ENCODE measurements at places on chromosomes 3 and 15.

DNA sequence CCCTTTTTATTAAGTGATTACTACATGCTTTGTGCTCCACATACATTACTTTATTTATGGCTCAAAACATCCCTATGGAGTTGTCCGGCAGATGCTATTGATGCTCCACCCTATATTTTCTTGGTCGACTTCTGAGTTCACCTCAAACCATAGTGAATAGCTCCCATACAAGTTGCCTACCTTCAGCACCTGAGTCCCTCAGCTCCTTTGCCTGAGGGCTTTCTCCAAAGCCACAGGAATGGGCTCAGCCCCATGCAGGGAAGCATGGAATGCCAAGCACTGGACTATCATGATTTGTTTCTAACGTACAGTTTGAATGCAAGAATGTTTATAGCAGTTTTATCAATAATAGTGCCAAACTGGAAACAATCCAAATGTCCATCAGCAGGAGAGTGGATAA is 124.8 kb upstream of the TNIK start:
- no peak for ATAC-seq

DNA sequence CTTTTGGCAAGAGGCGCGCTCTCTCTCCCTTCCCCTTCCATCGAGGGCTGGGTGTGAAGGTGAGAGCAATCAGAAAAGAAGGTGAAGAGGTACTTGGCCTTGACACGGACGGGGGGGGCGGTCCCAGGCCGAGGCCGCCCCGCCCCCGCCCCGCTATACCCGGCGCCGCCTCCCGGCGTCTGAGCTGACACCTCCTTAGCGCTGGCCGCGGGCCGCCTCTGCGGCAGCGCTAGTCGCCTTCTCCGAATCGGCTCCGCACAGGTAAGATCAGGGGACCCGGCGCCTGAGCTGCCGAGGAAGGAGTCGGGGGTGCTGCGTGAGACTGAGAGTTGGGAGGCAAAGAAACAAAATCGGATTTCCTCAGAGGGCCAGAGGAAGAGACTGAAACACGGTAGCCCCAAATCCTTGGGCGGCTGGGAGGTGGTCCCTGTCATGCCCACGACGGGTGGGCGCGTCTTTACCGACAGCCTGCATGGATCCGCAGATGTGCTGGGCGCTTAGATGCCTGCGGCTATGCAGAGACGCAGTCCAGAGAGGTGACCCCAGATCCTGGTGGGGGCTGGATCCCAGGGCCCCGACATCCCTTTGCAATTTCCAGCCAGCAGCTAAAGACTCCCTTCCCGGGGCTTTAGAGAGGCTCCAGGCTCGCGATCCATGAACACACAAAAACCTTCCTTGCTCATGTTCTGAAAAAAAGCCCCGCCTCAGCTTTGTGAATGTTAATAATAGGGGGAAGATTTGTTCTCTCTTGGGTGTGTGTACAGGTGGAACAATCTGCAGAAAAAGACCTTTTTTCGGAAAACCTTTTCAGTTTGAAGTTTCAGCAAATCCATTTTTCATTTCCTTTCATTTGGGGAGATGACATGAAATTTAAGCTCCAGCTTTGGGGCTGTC is at the start of gene ENTPD3:
Gene ENTPD3, plus strand, starts transcription at position 184 of the 894 bp plus-strand sequence. CDS start 874 bp downstream, outside the sequence.
- peak; percentile 73 for ATAC-seq

DNA sequence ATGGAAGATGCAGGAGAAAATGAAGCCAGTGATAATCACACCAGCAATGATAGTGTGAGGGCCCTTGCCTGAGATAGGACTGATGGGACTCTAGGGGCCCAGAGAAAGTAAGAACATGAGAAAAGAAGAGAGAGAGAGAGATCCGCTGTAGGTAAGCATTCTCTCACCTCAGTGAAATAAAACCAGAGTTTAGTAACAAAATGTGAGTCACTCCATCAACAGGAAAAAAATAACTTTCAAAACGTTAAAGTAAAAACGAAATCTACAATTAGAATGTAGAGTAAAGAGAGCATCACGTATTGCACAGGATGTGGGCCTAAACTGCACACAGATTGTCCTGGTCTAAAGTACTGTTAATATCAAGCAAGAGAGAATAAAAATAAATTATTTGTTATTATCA is 6.8 kb upstream of the PRSS50 start:
- ATAC-seq = no peak

DNA sequence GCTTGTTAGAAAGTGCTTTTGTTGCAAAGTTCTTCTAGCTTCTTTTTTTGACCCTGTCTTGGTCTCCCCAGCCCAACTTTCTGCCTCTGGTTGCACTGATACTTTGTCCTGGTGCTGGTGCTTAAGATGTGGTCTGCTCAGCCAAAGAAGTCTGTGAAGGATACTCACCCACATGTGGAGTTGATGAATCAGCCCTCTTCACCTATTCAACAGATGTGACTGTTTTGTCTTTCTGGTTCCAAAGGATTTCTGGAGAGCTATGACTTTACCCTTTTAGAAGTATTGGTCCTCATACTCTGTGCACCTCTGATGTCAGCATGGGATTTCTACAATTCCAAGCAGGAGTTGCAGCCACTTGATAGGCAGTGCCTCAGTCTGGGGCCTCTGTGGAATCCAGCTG is 84.1 kb downstream of the PCCB start:
- ATAC-seq = no peak

DNA sequence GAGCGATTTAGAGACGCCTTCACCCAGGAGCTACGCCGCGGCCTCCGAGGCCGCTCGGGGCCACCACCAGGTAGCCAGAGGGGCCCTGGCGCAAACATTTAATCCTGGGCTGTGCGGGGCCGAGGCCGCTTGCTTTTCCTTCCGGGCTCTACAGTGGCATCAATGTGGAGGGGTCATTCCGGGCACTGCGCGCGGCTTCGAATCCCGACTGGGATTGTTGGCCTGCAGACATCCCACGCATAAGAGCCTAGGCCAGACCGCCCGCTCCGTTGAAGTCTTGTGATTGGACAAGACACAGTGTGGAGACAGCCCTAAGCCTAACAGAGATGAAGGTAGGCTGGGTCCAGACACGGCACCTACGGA is 568 bp upstream of the NCBP2 start:
- no peak for ATAC-seq

DNA sequence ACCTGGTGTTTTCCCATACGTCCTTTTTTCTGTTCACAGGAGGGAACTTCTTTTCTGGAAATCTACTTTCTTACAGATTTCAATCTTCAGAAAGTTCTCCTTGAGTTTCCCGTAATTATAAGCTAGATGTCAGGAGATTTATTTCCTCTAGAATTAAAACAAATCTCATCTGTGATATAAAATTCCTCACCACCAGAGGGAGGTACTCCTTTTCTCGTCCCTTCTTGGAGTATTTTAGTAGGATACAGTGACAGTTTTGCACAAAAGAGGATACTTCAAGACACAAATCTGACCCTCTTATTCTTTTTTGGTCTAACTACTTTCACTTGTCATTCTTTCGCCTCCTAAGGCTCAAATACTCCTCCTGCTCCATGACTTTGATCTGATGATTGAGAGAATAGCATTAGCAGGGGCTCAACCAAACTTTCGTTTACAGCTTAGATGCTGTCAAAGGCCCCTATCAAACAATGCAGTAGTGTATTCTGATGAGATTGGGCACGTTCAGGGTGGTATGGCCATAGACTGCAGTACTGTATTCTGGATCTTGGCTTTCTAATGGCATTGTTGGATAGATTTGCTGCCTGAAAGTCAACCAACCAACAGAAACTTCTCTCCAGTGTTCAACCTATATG is 38.0 kb downstream of the TMEM41A start:
- no peak for ATAC-seq

- no peak for ATAC-seq
These were observed 10.2 kb downstream of the TADA3 start for GRCh38 chr3:9781978-9782603.

DNA sequence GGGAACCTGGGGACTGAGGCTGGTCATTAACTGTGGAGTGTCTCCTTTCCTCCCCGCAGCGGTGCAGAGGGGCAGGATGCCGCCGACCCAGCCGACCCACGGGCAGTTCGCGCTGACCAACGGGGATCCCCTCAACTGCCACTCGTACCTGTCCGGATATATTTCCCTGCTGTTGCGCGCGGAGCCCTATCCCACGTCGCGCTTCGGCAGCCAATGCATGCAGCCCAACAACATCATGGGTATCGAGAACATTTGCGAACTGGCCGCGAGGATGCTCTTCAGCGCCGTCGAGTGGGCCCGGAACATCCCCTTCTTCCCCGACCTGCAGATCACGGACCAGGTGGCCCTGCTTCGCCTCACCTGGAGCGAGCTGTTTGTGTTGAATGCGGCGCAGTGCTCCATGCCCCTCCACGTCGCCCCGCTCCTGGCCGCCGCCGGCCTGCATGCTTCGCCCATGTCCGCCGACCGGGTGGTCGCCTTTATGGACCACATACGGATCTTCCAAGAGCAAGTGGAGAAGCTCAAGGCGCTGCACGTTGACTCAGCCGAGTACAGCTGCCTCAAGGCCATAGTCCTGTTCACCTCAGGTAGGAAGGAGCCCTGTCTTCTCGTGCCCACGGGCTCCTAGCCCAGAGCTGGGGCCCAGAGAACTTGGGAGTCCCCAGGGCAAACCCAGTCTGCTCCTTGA is 3.7 kb downstream of the NR2F2 start:
- ATAC-seq = no peak

- ATAC-seq = no peak
These were observed 124.4 kb upstream of the FOXB1 start for GRCh38 chr15:59879506-59880265.

- ATAC-seq = no peak
These were observed 12.8 kb downstream of the MAN2A2 start for GRCh38 chr15:90915808-90916440.

DNA sequence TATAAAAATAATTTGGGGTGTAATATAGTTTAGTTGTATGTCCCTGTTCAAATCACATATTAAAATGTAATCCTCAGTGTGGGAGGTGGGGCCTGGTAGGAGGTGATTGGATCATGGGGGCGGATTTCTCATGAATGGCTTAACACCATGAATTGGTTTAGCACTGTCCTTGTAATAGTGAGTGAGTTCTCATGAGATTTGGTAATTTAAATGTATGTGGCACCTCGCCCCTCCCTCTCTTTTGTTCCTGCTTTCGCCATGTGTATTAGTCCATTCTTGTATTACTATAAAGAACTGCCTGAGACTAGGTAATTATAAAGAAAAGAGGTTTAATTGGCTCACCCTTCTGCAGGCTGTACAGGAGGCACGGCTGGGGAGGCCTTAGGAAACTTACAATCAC is 83.9 kb downstream of the ANXA2 start:
- no peak for ATAC-seq

- peak; percentile 51 for ATAC-seq
These were observed 95.1 kb upstream of the ZBED2 start for GRCh38 chr3:111690242-111690641.

- ATAC-seq = no peak
These were observed 24.9 kb downstream of the NXPE3 start for GRCh38 chr3:101803939-101804338.

- no peak for ATAC-seq
These were observed 59.8 kb upstream of the AADACL2 start for GRCh38 chr3:151673974-151674373.

GRCh38 chr3:122468896-122469533 is 45.7 kb downstream of the KPNA1 start:
- ATAC-seq = no peak

All from stimulated activated memory B cell treated with anti-CD40 and anti-IgM and Interleukin-4, amounts not matched to agents 10 μg/mL and 1 μg/mL and 100 μg/mL, for 72 hours (primary cell).